HFFc6 (cell line): ENCODE measurements at places on chromosomes 7 and 10.

GRCh38 chr10:1009071-1009494 is 16.6 kb downstream of the IDI2 start:
- DNase-seq, result no peak

- peak; percentile 59 for DNase-seq
Observed at GRCh38 chr10:74333174-74333573, 182.2 kb downstream of the ADK start.

DNA sequence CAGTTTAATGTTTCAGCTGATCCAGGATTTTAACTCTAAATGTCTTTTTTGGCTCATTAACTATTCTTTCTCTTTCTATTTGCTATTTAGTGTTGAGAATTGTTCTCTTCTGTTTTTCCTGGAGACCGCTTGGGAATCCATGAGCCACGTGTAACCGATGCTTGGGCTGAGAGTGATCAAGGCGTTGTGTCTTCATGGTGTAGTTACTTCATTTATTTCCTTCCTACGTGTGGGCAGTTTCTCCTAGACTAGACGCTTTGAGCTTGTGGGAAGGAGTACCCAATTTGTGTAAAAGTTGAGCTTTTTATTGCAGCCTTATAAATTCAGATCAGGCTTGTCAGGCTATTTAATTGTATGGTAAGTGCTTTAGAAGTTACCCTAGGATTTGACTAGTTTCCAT is 2.9 kb downstream of the EIF3B start:
- no peak for DNase-seq

DNA sequence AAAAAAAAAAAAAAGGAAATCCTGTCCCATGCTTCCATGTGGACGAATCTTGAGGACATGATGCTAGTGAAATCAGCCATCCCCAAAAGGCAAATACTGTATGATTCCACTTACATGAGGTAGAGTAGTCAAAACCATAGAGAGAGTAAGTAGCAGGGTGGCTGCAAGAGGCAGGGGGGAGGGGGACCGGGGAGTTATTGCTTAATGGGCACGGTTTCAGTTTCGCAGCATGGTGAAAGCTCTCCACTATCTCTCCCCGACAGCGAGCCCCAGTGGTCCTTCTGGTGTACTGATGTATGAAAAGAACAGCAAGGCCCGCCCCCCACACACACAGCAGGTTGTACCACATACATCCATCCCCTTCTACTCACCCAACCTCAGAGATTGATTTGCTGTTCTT is 32.8 kb downstream of the NOD1 start:
- DNase-seq, result no peak

DNA sequence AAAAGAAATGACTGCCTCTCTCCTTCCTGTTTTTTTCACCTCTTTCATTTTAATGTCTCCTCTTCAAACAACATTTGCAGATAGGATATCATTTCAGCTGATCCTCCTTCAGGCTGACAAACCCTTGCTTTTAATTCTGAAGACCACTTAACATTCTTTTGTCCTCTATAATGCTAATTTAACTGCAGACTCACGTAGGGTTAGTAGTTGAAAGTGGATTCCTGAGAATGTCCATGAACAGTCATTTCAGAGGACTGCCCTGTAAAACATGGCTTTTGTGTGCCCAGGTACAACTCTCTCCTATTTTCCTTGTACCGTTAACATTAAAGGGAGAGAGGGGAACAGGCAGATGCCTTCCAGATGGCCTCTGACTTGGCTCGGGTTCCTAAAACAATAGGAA is 524.4 kb downstream of the SDK1 start:
- DNase-seq, result no peak
